ENCODE measurements at places on chromosomes 4 and X.
A peak's percentile ranks its signal among the peaks of the same experiment; 100 is the strongest.

GRCh38 chr4:169098532-169098931 lies 88.5 kb upstream of the CBR4 start:
- no peak for DNase-seq

DNA sequence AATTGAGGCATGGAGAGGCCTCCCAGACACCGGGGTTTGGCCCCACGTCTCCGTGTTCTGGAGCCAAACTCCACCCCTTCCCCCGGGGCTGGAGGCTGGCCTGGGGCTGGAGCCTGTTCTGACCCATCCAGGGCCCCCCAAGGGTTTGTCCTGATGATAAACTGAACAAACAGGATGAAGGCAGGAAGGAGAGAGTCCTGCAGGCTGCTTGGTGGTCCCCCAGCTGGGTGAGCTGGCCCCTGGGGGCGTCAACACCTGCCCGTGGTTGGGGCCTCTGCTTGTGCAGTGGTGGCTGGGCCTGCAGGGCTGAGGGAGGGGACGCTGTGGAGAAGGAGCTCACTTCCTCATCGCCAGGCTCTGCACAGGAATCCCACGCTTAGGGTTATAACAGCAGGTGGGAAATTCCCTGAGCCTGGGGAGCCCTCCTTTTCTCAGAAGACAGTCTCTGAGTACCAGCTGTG lies 2.3 kb downstream of the SH3TC1 start:
- no peak for DNase-seq

DNA sequence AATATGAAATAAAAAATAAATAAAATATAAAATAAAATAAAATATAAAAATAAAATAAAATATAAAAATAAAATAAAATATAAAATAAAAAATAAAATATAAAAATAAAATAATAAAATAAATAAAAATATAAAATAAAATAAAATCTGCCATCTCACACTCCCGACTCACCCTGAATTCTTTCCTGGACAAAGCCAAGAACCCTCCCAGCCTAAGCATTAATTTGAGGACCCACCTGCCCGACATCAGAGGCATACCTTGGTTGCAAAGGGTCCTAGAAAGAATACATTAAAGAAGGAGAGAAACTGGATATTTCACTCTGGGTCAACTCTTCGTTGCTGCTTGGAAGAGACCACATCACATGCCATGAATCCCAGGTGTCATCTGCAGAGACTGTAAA lies 138.3 kb downstream of the CRLF2 start:
- no peak for DNase-seq

GRCh38 chrX:404656-405055 lies 17.9 kb upstream of the PPP2R3B start:
- peak; percentile 65 for DNase-seq

- no peak for DNase-seq
These were observed 94.1 kb upstream of the BANK1 start for GRCh38 chr4:101696276-101697010.

DNA sequence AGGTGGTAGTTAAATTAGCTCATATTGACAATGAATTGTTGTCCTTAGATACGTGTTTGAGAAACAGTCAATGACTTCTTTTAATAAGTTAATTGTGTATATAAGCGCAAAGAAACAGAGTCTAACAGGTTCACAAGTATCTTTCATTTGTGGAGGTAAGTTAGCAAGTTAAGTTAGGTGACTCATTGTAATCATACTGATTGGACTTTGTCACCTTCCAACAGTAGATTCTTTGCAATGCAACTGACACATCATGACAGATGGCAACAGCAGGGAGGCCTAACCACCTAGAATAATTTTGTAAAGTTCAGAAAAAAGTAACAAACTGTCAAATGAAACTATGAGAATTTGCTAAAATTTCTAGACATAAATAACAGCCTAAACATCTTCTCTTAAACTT lies 207.6 kb upstream of the PITX2 start:
- DNase-seq, result no peak

DNA sequence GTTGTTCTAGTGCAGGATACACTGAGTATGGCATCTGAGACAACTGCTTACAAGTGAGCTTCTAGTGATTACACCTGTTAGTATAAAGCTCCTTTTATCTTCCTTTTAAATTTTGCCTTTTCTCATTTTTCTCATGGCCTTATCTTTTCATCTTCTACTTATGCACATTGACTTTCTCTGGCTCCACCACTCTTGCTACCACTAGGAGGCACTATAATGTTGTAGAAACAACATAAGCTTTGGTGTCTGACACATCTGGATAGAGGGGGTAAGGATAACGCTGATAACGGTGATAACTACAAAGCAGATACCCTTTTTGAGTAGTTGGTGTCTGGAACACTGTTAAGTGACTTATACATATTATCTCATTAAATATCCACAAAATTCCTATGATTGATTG lies 187.4 kb upstream of the TEX13C start:
- peak; percentile 4 for DNase-seq

GRCh38 chrX:20204351-20204750 lies 62.4 kb downstream of the RPS6KA3 start:
- DNase-seq, result no peak

DNA sequence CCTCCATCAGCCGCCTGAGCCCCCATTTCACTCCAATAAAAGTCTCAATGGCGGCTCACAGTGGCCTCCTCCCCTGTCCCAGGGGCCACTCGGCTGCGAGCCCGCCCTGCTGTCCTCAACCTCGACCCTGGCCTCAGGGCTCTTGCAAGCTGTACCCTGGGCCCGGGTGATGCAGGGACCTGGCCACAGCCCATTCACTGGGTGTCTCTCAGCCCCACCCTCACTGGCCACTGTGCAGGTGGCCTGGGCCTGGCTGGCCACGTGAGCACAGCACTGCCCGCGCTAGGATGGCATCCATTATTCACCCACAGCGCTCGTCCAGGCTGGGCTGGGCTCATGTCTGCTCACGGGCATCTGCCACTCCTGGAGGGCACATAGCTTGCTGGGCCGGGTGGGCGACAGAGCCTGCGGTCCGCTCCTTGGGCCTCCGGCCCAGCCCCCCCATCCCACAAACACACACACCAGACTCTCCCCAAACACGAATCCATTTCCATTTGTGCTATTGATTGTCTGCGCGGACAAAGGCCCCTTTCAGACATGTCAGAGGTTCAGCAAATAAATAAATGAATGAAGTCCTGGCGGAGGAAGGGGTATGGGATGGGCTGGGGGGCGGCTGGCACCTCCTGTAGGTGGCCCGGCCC lies 16.5 kb upstream of the FGFR3 start:
- no peak for DNase-seq

GRCh38 chrX:38513112-38513742 lies 48.1 kb upstream of the TSPAN7 start:
- no peak for DNase-seq
